ENCODE measurements at places on chromosomes 4 and X.

- no peak for DNase-seq
These were observed 103.1 kb upstream of the LSM6 start for GRCh38 chr4:146072376-146072775.

- no peak for DNase-seq
These were observed 125.8 kb downstream of the HMX1 start for GRCh38 chr4:8745826-8746225.

GRCh38 chr4:80294206-80294605, 27.7 kb downstream of the FGF5 start:
- DNase-seq: no peak

DNA sequence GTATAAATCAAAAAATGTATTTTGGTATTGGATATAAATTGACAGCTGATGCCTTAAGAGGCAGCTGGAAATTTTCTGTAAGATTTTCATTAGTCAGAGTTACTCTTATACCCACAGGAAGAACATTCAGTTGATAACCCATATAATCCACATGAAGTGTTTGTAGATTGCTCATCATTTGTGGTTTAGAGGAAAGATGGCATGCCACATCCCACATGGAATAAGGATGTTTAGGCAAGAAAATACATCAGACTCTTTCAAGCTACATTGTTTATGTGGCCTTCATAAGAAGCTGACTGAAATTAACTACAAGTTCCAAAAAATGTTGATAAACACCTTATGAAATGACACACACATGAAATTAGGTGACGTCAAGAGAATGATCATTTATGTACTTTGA, 56.6 kb downstream of the AREG start:
- no peak for DNase-seq

DNA sequence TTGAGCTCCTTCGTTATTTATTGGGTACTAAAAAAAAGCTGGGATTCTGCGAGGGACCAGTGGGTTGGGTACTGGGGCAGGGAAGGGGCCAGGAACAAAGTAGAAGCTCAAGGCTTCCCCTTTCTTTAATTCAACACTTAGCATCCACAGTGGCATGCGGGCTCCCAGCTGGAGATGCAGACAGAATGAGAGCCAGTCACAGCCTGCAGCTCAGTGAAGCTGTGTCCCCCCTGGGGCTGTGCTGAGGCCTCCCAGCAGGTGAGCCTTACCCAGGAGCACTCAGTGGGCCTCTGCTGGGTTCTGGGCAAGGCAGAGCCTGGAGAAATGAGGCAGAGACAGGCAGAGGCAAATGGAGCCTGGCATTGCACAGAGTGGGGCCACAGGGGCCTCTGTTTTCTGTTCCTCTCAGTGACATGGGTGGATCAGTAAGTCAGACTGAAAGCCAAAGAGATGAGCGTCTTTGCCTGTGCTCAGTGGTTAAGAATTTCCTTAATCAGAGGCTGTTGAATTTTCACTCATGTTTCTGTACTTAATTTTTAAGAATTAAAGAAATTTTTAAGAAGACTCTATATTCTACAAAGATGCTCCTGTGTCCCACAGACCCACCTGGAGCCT, 181.4 kb upstream of the RBPJ start:
- DNase-seq: no peak

- DNase-seq: no peak
These were observed 206.3 kb upstream of the ANXA3 start for GRCh38 chr4:78345237-78345636.

DNA sequence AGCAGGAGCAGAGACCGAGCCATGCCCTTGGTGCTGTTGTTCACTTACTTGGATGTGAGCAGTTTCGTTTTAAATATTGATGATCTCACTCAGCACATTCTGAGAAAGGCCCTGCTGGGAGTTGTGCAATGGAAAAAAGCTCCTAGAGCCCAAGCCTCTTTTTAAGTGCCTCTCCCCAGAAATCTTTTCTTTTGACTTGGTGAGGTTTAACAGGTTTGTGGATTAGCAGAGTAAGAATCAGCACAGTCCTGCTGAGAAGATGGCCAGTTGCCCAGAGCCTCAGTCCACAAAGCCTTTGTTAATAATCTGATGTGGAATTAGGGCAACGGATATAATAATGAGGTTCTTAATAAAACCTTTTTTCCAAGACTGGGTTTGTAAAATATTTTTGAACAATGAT, 157.5 kb upstream of the ATP6AP2 start:
- DNase-seq: no peak

DNA sequence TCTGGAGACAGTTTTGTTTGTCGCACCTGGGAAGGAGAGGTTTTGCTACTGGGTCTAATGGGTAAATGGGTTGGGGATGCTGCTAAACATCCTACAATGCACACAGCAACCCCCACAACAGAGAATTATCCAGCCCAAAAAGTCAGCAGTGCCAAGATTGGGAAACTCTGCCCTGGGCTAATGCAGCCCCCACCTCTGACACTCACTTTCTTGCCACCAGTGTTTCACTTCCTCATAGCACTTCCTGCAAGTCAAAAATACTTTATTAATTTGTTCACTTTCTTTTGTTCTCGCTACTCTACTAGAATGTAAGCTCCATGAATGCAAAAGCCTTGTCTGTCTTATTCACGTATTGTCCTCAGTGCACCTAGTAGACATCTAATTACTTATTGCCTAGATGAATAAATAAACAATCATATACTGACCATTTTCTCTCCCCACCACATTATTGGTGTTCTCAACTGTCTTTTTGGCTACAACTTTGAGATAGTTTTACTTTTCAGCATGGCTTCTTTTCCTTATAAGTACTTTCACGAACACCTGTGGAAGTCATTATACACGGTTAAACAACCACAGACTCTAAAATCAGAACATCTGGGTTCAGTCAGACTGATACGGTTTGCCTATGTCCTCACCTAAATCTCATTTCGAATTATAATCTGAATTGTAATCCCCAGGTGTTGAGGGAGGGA, 82.0 kb upstream of the PITX2 start:
- DNase-seq: no peak

GRCh38 chr4:45716093-45716492, 407.8 kb downstream of the GABRG1 start:
- DNase-seq: no peak

DNA sequence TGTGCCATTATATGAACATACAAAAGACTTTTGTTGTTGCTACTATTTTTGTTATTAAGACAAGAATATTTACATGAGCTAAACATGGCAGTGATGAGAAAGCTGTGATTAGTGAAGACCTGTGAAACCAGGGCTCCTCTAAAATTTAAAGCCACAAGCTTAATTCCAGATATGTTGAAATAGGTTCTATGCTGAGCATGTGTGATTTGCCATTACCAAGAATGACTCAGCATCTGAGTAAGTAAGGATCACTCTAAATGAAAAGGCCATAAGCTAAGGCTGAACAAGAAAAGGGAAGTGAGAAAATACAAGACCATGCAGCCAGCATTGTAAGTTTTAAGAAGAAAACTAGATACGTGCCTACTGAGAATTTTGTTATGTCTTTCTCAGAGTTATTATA, 75.9 kb upstream of the CAMK2D start:
- DNase-seq: peak; percentile 2

- DNase-seq: no peak
These were observed 572.1 kb downstream of the C4orf33 start for GRCh38 chr4:129668092-129668491.

DNA sequence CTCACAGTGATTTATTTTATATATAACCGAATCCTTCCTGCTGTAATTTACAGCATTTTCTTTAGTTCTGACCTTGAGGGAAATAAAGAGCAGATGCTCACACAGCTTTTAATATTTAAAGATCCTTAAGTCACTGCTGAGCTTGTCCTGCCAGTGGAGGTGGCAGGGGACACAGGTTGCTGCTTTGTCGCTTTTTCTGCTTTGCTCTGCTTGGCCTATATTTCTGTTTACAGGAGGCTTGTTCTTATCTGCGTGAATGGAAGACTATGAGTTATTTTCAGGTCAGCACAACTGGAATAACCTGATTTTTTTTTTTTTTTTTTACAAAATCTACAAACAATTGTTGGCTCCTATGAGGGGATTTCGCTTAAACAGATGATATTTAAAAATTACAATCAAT, 2.3 kb downstream of the TXK start:
- no peak for DNase-seq

GRCh38 chr4:42488114-42488513, 90.8 kb downstream of the SHISA3 start:
- DNase-seq: no peak

- DNase-seq: no peak
These were observed 83.6 kb downstream of the ANAPC10 start for GRCh38 chr4:145014365-145014764.

- DNase-seq: no peak
These were observed 59.5 kb downstream of the SLC39A8 start for GRCh38 chr4:102285831-102286230.

DNA sequence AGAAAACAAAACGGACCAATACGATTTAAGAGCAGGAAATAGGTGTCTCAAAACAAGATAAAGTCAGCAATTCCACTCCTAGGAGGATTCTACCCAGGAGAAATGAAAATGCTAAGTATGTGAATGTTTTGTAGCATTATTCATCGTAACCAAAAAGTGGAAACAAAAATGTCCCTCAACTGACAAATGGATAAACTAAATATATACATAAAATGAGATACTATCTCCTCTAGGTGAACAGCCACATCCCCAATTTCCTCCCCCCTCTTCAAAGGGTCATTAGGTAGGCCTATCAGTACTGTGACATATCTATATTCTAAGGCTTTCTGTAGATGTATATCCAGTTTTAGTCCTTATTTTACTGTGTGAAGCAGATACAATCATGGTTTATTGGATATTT, 18.0 kb downstream of the DDX3X start:
- DNase-seq: no peak

GRCh38 chr4:145907390-145907789, 31.2 kb downstream of the ZNF827 start:
- DNase-seq: no peak

GRCh38 chrX:65720381-65720964, 53.0 kb downstream of the MSN start:
- DNase-seq: no peak

- no peak for DNase-seq
These were observed 43.3 kb upstream of the STX18 start for GRCh38 chr4:4585012-4585670.

- DNase-seq: no peak
These were observed 172.8 kb upstream of the TACR3 start for GRCh38 chr4:103892586-103892985.

- DNase-seq: peak; percentile 40
These were observed at the start of gene USP51 for GRCh38 chrX:55489314-55490009. Gene USP51 (minus strand): TSS chrX:55489848. CDS start chrX:55488939, 909 bp downstream.

- no peak for DNase-seq
These were observed 232.1 kb downstream of the CPE start for GRCh38 chr4:165610679-165611437.

DNA sequence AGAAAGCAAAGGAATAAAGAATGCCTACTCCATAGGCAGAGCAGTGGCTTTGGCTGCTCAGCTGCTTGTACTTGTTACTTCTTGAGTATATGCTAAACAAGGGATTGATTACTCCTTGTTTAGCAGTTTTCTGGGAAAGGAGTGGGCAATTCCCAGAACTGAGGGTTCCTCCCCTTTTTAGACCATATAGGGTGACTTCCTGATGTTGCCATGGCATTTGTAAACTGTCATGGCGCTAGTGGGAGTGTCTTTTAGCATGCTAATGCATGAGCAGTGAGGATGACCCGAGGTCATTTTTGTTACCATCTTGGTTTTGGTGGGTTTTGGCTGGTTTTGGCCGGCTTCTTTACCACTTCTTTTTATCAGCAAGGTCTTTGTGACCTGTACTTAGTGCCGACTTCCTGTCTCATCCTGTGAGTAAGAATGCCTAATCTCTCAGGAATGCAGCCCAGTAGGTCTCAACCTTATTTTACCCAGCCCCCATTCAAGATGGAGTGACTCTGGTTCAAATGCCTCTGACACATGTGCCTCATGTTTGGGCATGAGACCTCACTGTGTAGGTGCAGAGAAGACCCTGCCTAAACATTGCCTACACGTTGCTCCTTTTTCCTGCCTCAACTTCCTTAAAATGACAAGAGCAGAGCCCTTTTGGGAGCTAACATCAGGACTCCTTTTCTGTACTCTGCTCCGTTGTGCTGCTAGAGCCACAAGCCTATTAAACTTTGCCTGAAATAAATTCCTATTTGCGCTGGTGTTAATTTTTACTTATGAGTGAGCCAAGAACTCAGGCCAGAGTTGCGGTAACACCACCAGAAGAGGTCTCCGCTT, 21.0 kb upstream of the UBA6 start:
- peak; percentile 23 for DNase-seq

DNA sequence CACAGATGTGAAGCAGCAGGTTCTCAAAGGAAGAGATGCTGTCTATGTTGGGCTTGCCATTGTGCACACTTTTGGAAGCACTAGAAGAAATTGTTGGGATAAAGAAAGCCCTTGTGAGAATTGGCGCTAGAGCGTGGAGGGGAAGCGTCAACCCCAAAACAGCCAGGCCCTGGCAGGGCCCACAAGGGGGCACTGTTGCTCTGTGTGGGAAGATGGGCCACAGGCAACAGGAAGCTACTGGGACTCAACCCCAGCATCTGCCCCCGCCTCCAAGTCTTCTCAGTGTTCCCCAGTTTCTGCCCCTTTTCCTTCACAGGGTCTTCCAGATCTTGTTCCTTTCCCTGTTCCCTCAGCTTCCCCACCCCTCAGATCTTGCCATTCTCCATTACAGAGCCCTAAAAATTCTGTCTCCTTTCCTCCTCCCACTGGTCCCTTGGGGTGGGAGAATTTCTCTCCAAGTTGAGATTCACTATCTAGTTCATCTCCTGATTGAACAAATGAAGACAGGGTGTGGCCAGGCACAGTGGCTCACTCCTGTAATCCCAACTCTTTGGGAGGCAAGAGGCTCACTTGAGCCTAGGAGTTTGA, 85.5 kb downstream of the STARD8 start:
- DNase-seq: peak; percentile 29

- no peak for DNase-seq
These were observed 133.0 kb downstream of the MAD2L1 start for GRCh38 chr4:119933606-119934005.
